ENCODE measurements at places on chromosomes 7 and 10.
A peak's percentile ranks its signal among the peaks of the same experiment; 100 is the strongest.

- H3K36me3 ChIP-seq: no peaks in the 10 kb centered on the region
- H3K27me3 ChIP-seq: no peaks in the 10 kb centered on the region
- H3K4me3 ChIP-seq: no peak overlapping the region
Observed at GRCh38 chr7:122951006-122951405, 44.5 kb downstream of the TAS2R16 start.

GRCh38 chr10:132455441-132455971 is 58.5 kb downstream of the PWWP2B start:
- H3K4me3 ChIP-seq: no peak overlapping the region
- H3K27me3 ChIP-seq: peaks cover 22% of the 10 kb centered on the region
- no peak for DNase-seq
- peaks cover 25% of the 10 kb centered on the region for H3K4me1 ChIP-seq
- H3K27ac ChIP-seq: no peak overlapping the region
- H3K36me3 ChIP-seq: no peaks in the 10 kb centered on the region

DNA sequence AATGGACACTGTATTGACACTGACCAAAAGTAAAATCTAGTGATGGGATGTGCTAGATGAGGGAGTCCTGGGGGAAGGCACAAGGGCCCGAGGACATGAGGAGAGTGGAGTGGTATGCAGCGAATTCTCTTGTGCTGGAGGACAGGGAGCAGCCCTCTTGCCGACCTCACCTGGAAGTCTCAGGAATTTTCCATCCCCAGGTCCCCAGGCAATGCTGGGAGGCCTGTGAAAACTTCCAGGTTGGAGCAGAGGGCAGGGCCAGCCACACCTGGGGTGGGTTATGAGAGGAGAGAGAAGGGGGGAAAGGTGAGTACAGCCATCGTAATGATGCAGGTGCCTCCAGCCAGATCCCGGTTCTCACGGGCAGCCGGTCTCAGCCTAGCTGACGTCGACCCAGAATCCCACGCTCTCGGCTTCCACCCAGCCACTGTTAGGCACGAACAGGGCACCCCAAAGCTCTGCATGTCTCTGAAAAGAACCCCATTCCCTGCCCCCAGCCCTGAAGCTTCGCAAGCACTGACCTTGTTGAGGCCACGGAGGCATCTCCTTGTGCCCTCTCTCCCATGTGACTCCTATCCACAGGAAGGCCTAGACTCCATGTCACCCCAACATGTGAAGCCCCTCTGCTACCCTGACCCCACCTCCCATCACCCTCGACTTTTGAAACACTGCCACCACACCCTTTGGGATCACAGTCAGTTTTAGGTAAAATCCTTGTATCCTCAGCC is 239.7 kb upstream of the MYO3A start:
- H3K4me1 ChIP-seq: no peaks in the 10 kb centered on the region
- H3K36me3 ChIP-seq: no peaks in the 10 kb centered on the region
- H3K27me3 ChIP-seq: no peaks in the 10 kb centered on the region
- DNase-seq: no peak
- H3K27ac ChIP-seq: no peak overlapping the region

GRCh38 chr10:70699063-70699658 is 26.9 kb downstream of the ADAMTS14 start:
- DNase-seq: no peak
- H3K27me3 ChIP-seq: no peaks in the 10 kb centered on the region
- H3K36me3 ChIP-seq: no peaks in the 10 kb centered on the region
- H3K27ac ChIP-seq: no peak overlapping the region
- H3K4me1 ChIP-seq: no peaks in the 10 kb centered on the region
- no peak overlapping the region for H3K4me3 ChIP-seq

DNA sequence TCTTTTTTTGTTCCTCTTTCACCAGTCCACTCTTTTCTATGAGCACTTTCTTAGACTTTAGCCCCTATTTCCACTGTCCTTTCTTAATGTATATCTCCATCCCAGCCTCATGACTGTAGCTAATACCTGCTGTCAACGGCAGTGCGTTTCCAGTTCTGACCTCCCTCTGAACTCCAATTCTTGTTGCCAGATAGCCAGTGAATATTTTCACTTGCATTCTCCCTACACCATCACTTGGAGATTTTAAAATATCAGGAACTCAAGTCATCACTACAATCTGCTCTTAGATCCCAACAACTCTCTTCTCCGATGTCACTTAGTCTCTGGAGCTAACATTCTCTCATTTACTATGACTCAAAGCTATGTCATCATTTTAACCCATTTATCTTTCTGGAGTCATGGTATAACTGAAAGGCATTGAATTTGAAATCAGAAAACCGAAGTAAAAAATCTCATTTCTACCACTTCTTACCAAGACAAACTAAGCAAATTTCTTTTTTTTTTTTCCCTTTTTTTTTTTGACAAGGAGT is 5.1 kb upstream of the SLC16A12 start:
- no peaks in the 10 kb centered on the region for H3K36me3 ChIP-seq
- H3K27ac ChIP-seq: no peak overlapping the region
- H3K27me3 ChIP-seq: peaks cover 16% of the 10 kb centered on the region
- no peak overlapping the region for H3K4me3 ChIP-seq
- no peak for DNase-seq

DNA sequence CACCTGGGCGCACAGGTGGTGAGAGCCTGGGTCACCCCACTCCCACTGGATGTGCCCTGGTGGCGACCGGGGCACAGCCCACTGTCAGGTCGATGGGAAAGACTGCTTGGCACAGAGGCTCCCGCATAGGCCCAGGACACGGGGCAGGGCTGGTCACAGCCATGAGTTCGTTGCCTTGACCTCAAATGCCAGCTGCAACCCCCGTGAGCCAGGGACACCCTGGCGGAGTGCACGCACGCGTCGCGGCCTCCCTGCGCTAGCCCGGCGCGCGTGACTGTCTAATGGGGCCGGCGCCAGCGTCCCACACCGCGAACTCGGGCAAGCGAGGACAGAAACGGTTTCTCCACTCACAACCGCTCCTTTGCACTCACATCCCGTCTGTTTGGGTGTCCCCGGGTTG is 267.4 kb downstream of the USP6NL start:
- no peak overlapping the region for H3K27ac ChIP-seq
- no peak overlapping the region for H3K4me3 ChIP-seq
- peaks cover 4% of the 10 kb centered on the region for H3K4me1 ChIP-seq

- H3K4me3 ChIP-seq: no peak overlapping the region
- no peaks in the 10 kb centered on the region for H3K36me3 ChIP-seq
- H3K4me1 ChIP-seq: no peaks in the 10 kb centered on the region
- DNase-seq: no peak
- no peak overlapping the region for H3K27ac ChIP-seq
Observed at GRCh38 chr10:8300925-8301324, 246.4 kb downstream of the GATA3 start.

GRCh38 chr7:117731455-117731854 is 141.8 kb downstream of the CTTNBP2 start:
- no peak overlapping the region for H3K27ac ChIP-seq
- H3K4me3 ChIP-seq: no peak overlapping the region
- peaks cover 6% of the 10 kb centered on the region for H3K4me1 ChIP-seq
- no peaks in the 10 kb centered on the region for H3K27me3 ChIP-seq
- DNase-seq: no peak

DNA sequence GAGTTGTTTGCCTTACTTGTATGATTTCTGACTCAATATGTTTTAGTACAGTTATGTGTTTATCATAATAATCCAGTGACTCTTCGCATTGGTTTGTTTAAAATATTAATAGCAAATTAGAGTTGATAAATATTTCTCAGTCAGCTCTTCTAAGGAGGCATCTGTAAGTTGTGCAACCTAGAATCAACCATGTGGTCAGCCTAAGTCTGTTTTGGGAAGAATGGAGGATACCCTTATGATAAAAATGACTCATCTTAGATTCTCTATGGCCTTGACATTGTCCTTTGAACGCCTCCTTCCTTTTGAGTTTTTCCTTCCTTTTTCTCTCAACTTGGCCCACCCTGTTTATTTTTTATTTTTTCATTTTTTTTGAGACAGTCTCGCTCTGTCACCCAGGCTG is 18.8 kb downstream of the DNAJC9 start:
- H3K36me3 ChIP-seq: peaks cover 22% of the 10 kb centered on the region
- no peak for DNase-seq
- no peak overlapping the region for H3K4me3 ChIP-seq
- H3K27me3 ChIP-seq: no peaks in the 10 kb centered on the region
- no peak overlapping the region for H3K27ac ChIP-seq

DNA sequence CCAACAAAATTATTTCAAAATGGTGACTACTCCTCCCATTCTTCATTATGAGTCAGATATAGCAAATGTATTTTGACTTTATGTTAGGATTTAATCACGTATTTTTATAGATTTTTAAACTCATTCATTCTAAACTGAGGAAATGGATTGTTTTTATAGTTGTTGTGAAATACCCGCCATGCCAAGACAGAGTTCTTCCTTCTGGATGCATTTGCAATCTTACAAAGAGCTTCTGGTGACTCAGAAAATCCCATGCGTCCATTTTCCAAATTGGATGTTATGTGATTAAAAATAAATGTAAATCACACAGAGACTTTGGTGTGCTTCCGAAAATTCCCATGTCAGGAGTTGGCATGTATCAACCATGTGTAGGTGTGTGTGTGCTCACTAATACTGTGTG is 179.3 kb downstream of the TRIL start:
- no peaks in the 10 kb centered on the region for H3K27me3 ChIP-seq
- no peak for DNase-seq
- H3K4me3 ChIP-seq: no peak overlapping the region
- H3K27ac ChIP-seq: no peak overlapping the region
- H3K4me1 ChIP-seq: peaks cover 4% of the 10 kb centered on the region

- H3K4me1 ChIP-seq: no peaks in the 10 kb centered on the region
- no peak overlapping the region for H3K4me3 ChIP-seq
- no peaks in the 10 kb centered on the region for H3K27me3 ChIP-seq
- no peak overlapping the region for H3K27ac ChIP-seq
- no peaks in the 10 kb centered on the region for H3K36me3 ChIP-seq
Observed at GRCh38 chr7:103065667-103066066, 8.9 kb downstream of the FBXL13 start.

- peaks cover 53% of the 10 kb centered on the region for H3K4me1 ChIP-seq
- no peak overlapping the region for H3K4me3 ChIP-seq
- no peak for DNase-seq
- H3K27me3 ChIP-seq: no peaks in the 10 kb centered on the region
- H3K27ac ChIP-seq: peak overlapping the region; percentile 77
Observed at GRCh38 chr10:119677904-119678755, 26.9 kb downstream of the BAG3 start.

DNA sequence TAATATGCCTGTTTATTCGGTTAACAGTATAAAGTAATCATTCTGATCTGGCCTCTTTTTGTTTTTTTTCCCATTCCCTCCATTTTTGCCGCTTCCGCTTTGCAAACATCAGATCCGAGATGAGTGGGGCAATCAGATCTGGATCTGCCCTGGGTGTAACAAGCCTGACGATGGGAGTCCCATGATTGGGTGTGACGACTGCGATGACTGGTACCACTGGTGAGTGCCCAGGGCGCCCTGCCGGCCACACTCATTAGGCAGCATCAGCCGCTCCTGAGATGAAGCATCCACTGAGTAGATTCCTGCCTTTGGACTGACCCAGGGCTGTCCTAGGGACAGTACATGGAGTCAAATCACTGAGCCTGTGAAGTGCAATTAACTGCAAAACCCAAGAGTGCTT is 40.9 kb upstream of the GATA3 start:
- no peak overlapping the region for H3K4me3 ChIP-seq
- H3K27ac ChIP-seq: no peak overlapping the region
- no peaks in the 10 kb centered on the region for H3K27me3 ChIP-seq
- no peaks in the 10 kb centered on the region for H3K4me1 ChIP-seq
- no peak for DNase-seq

GRCh38 chr7:44395067-44395466 is 69.7 kb upstream of the CAMK2B start:
- no peaks in the 10 kb centered on the region for H3K27me3 ChIP-seq
- H3K36me3 ChIP-seq: peaks cover 30% of the 10 kb centered on the region
- no peak overlapping the region for H3K4me3 ChIP-seq
- peaks cover 33% of the 10 kb centered on the region for H3K4me1 ChIP-seq

GRCh38 chr10:6743291-6743849 is 163.3 kb upstream of the PRKCQ start:
- H3K27ac ChIP-seq: no peak overlapping the region
- peaks cover 18% of the 10 kb centered on the region for H3K4me1 ChIP-seq
- H3K36me3 ChIP-seq: no peaks in the 10 kb centered on the region

DNA sequence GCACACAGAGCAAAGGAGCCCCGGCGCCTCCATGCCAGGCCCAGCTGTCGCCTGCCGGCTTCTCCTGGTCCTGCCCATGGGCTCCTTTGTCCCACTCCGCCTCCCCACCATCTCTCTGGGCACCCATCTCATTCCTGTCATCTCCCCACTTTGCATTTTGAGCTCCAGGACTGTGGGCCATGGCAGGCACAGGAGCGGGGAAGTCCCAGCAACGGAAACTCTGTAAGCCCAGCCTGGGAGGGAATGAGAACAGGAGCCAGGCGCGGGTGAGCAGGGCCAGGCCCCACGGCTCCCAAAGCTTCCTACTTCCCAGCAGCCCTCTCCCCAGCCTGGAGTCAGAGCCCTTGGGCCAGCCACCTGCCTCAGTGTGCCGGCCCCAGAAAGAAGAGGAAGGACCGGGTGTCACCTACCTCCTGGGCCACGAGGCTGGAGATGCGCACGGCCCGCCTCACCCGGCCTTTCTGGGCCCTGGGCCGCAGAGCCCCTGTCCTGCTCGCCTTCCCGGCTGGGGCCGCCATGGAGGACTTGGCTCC is 23.1 kb downstream of the KCNH2 start:
- peak overlapping the region; percentile 27 for H3K4me3 ChIP-seq
- peaks cover 69% of the 10 kb centered on the region for H3K27me3 ChIP-seq
- H3K36me3 ChIP-seq: peaks cover 12% of the 10 kb centered on the region
- no peak for DNase-seq
- H3K4me1 ChIP-seq: peaks cover 74% of the 10 kb centered on the region
- peak overlapping the region; percentile 96 for H3K27ac ChIP-seq

GRCh38 chr7:30027740-30028215 is 434 bp upstream of the PLEKHA8 start:
- peak overlapping the region; percentile 95 for H3K4me3 ChIP-seq
- H3K36me3 ChIP-seq: no peaks in the 10 kb centered on the region
- no peak for DNase-seq
- H3K4me1 ChIP-seq: peaks cover 66% of the 10 kb centered on the region

DNA sequence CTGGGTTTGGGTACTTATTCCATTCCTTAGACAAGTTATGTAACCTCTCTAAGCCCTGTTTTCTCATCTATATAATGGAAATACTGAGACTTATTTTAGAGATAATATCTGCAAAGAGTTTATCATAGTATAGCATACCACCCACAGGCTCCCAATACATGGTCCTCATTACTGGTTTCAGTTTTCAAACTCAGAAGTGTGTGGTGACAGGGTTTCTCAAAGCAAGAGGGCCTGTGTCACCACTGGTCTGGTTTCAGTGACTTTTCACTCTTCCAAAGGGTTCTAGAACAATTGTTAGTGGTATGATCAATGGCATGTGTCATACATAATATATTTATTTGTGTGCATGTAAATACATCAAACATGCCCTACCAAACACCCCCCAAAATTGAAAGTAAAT is 89.2 kb upstream of the BMPER start:
- H3K36me3 ChIP-seq: no peaks in the 10 kb centered on the region
- H3K27me3 ChIP-seq: peaks cover 3% of the 10 kb centered on the region
- H3K4me1 ChIP-seq: peaks cover 9% of the 10 kb centered on the region
- H3K27ac ChIP-seq: no peak overlapping the region
- no peak overlapping the region for H3K4me3 ChIP-seq

- H3K4me3 ChIP-seq: peak overlapping the region; percentile 66
- peak; percentile 34 for DNase-seq
- peak overlapping the region; percentile 88 for H3K27ac ChIP-seq
- no peaks in the 10 kb centered on the region for H3K27me3 ChIP-seq
Observed at GRCh38 chr10:60299961-60300883, 89.5 kb downstream of the ANK3 start.
